Pancreas (tissue), 10 donors: ENCODE measurements at places on chromosomes 7 and 10.

DNA sequence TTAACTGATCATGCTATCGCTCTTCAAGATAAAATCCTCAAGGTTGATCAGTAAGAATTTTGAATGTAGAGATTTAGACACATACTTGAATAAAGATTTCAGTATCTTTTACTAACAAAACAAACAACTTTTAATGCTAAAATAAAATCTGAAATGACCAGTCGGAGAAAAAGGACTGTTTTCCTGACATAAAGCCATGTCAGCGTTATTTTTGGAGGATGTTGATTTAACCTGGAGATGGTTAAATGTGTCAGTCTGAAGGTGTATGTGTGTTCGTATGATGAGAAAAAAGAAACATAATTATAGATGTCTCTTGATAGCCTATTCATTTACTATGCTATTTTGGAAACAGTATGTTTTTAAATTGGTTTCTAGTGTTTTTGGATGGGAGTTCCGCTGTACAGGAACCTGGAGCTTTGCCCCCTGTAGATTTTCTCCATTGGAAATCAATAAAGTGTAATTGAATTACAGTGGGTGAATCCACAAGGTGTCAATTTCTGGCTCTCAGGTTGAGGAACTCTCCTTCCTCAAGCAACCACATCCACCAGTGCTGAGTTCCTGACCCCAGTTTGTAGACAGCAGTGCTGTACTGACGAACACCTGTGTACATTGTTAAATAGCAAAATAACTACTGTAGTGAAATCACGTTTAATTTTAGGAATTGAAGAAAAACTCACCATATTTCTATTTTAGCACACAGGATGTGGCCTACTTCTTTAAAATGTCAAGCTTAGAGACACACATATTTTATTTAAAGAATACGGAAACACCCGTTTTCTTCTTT, 670.1 kb downstream of the MAGI2 start:
- no peak for DNase-seq

- peak; percentile 83 for DNase-seq
These were observed 45.0 kb downstream of the ZCCHC24 start for GRCh38 chr10:79400146-79401004.

- DNase-seq: peak; percentile 55
These were observed 652 bp downstream of the ATOH7 start for GRCh38 chr10:68231106-68231816.

- DNase-seq: no peak
These were observed 20.9 kb downstream of the RAMP3 start for GRCh38 chr7:45178241-45179225.

GRCh38 chr10:132140167-132140925, 46.4 kb upstream of the DPYSL4 start:
- DNase-seq: peak; percentile 8

GRCh38 chr7:99473315-99473596, 566 bp downstream of the ZNF789 start:
- peak; percentile 12 for DNase-seq

DNA sequence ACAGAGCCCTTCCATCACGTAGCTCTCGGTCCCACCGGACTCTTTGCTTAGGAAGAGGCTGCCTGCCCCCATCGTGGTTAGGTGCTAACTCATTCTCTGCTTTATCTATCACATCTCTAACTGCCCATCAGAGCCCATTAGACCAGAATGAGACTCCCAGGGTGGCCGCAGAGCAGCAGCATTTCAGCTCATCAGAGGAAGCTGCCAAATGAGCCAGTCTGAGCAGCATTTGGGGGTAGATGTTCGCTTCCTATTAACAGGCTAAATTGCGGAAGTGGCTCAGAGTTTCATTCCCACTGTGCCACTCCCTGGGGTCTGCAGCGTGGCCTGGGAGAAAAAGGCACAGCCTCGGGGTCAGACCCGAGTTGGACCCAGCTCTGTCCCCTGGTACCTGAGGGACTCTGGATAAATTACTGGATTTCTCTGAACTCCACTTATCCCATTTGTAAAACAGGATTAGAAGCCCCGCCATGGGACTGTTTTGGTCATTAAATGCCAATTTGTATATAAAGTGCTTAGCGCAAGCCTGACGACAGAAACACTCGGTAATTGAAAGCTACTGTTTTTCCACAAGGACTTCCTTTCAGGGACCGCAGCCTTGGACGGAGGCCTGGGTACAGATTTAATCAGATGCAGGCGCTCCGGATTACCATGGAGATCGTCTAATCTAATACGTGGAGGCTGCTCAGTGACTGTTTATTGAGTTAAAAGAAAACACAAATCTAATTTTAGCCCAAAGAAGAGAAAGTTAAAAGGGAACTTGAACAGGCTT, 73.8 kb upstream of the PRLHR start:
- DNase-seq: no peak

- peak; percentile 76 for DNase-seq
These were observed 1.1 kb upstream of the GPER1 start for GRCh38 chr7:1086588-1087464.

DNA sequence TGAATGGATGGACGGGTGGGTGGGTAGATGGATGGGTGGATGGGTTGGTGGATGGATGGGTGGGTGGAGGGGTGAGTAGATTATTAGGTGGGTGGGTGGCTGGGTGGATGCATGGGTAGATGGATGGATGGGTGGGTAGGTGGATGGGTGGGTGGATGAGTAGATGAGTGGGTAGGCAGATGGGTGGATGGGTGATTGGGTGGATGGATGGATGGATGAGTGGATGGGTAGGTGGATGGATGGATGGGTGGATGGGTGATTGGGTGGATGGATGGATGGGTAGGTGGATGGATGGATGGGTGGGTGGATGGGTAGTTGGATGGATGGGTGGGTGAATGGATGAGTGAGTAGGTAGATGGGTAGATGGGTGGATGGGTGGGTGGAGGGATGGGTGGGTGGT, 59.6 kb upstream of the ADGRA1 start:
- DNase-seq: no peak

DNA sequence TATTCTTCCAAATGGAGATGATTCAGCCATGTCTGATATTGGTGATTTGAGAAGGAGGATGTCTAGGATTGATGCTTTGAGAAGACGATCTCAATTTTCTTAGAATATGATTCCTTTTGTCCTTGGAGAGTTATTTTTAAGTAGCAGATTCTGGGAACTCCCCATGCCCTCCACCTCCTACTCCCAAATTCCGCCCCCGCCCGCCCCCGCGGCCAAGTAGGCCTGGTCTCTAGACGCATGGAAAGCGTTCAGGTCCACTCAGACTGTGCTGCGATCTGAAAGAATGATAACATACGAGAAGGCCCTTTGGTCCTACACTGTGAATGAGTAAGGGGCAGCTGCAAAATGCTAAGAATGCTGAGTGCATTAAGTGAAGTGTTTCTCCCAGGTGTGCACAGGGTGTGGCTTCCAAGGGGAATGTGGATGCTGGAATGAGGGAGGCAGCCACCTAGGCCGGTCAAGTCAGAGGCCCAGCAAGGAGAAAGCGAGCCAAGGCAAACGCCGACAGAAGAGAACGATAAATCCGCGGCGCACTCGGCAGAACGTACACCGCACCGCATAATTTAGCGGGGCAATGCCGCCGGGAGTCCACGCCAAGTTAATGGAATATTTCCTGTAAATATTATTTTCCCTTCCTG, 142.3 kb downstream of the PRPF18 start:
- DNase-seq: no peak

- DNase-seq: no peak
These were observed 370.2 kb downstream of the ARL4A start for GRCh38 chr7:13057462-13058200.

DNA sequence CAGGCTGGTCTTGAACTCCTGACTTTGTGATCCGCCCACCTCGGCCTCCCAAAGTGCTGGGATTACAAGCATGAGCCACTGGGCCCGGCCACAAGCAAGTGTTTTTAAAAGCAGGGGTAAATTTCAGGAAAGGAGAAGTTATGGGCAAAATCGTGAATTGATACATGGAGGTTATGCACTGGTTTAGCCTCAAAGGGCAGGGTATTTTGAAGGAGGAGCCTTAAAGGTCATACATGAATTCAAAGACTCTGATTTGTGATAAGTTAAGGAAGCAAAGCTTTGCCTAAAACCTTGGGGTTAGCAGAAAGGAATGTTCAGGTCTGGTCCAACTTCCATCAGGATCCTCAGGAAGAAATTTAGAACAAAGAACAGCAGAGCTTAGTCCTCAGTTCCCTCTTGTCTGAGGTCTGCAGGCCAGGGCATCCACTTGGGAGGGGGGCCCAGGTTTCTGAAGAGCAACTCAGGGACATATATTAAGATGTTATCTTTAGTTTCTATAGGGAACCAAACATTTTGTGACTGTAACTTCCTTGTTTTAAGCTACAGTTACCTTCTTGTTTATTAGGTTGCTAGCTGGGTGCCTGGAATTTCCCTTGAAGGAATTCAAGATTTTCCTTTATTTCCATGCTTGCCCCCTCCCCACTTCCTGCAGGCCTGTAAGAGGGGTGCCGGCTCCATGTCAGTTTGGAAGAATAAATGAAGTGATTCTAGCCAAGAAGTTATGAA, 2.8 kb upstream of the REPIN1 start:
- DNase-seq: no peak

- DNase-seq: no peak
These were observed 269.8 kb downstream of the FZD1 start for GRCh38 chr7:91533996-91534395.

- DNase-seq: peak; percentile 68
These were observed at the start of gene SLC29A4 for GRCh38 chr7:5282543-5283316. Gene SLC29A4 (plus strand): TSS chr7:5282943. CDS start chr7:5287817, 4,874 bp downstream.

DNA sequence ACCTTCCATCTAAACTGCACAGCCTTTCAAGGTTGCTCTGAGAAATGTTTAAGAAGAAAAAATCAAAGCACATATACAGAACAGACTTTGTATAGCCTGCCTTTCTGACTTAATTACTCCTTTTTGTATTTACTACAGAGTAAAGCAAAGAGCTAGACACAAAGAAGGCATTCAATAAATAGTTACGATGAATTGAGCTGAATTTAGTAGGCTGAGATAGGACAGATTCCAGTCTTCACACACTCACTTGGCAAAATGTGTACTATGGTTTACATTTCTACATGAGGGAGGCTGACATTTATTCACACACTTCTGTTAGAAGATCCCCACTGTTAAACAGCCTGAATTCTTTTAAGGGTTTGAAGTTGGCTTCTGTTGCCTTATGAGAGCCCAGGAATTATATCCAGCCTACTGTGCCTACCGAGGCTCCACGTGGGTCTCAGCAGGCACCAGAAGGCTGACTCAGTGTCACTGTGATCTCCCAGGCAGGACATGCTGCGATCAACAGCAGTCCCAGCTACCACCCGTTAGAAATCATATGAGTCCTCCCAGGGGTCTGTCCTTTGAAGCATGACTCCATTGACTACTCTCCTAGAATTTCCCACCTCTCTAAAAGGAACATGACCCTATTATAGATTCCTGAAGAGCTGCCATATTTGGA, 24.5 kb upstream of the SLC25A13 start:
- no peak for DNase-seq

DNA sequence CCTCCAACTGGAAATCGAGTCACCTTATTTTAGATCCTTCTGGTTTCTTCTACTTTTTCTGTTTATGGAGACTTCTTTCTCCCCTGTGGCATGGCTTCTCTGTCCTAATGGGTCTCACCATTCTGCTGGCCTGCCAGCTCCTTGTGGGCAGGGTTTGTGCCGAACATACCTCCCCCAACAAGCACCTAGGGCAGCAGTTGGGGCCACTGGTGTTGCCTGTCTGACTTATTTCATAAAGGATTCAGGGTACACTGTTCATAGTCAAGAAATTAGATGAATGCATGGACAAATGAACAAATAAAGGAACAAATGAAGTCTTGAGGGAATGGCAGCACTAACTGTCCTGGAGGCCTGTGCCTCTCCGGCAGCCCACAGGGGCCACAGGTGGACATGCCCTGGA, 55.6 kb upstream of the DOCK1 start:
- DNase-seq: no peak

- peak; percentile 96 for DNase-seq
These were observed 6.3 kb downstream of the ZNF503 start for GRCh38 chr10:75395066-75395931.

- DNase-seq: no peak
These were observed 80.8 kb upstream of the RHOBTB1 start for GRCh38 chr10:61024856-61025201.

DNA sequence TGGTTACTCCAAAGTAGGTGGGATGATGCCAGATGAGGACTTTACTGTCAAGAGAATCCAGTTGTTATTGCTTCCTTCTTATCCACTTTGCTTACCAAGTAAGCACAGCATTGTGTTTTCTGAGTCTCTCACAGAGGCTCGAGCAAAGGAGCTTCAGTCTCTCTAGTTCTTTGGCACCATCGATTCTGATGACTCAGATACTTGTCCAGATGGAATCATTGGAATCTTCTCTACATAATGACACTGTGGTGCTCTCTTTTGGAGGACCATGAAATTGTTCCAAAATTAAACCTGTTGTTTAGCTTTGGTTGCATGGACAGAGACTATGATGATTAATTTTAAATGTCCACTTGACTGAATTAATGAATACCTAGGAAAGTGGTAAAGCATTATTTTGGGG, 132.6 kb downstream of the NXPH1 start:
- DNase-seq: no peak

DNA sequence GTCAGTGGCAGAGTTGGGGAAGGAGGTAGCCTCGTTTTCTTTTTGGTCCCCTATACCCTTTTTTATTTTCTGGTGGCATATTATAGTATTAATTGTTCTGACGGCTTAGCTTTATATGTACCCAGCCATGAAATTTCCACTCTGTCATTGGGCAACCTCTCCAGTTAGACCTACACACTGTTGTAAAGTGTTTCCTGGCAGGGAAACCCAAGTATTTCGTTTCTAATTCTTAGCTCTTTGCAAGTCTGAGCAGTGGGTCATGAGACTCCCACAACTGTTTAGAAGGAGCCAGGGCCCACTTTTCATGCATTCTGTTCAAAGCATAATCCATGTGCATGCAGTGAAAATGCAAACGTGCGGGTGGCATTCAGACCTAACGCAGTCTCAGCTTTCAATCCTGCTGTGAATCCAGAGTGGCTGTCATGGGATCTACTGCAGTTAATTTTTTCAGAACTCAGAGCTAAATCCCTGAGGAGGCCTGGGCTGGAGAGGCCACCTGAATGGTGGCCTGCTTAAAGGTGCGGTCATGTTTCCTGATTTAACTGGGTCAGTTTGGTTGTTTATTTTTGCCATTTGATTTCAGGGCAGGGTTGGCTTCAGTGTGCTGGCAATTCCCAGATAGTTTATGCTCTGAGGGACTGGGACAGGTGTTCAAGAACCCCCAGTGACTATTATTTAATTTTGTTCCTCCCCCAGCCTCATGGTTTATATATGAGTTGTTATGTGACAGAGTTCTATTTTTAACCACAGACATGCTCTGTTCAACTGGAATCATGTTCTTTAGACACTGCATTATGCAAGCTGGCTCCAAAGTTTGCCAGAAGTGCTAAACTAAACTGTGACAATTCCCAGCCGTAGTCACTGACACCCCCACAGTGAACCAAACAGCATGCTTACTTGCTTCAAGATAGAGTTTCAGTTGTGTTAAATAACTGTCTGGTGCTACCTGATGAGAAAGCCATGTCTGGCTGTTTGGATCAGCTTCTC, 27.4 kb upstream of the SYPL1 start:
- DNase-seq: no peak

GRCh38 chr10:7054915-7055314, 355.9 kb downstream of the SFMBT2 start:
- no peak for DNase-seq

DNA sequence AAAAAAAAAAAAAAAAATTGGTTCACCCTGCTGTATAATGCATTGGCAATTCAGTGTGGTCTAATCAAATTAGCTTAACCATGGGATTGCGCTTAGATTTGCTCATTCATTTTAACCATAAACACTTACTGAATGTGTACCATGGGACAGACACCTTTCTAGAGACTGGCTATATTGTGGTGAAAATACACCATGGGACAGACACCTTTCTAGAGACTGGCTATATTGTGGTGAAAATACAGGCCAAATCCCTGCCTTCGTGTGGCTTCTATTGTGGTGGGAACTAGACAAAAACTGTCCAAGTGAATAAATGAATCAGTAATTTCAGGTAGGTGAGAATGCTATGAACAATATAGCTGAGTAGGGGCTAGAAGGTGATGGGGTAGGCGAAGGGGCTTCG, 10.2 kb upstream of the REPIN1 start:
- no peak for DNase-seq
